SIG-M5 (cell line): ENCODE measurements at places on chromosomes 5 and 9.

- DNase-seq: no peak
Measured at GRCh38 chr5:143066556-143067281, 296.5 kb downstream of the ARHGAP26 start.

GRCh38 chr5:137215780-137216179, 283.3 kb downstream of the SPOCK1 start:
- no peak for DNase-seq

DNA sequence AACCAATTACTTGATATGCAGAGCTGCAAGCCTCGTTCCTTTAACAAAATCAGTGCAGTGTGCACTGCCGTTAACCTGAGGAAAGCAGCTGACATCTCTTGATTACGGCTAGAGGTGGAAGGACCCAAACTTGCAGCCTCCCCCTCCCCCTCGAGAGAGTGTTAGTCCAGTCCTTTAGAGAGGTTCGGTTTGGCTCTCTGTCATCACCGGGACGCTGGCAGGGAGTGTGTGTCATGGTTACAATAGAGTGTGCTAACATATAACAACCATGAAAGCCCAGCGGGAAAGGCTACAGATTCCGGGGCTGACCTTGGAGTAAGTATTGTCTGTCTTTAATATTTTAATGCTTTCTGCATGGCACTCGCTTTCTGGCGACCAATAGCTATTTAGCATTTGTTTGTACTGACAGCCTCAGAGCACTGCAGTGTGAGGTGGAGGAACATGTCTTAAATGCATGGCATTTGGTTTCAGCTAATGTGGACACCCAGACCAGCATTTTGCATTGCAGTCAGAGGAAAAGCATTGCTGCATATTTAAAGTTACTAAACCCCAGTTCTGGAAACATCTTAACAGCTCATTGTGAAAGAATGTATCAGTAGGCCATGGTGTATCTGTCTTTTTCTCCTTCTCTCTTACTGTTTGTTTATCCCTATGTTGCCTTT, 237.5 kb downstream of the CD180 start:
- DNase-seq: no peak

GRCh38 chr9:35110327-35110761, 5.3 kb downstream of the ATOSB start:
- DNase-seq: no peak

- no peak for DNase-seq
Measured at GRCh38 chr5:41794471-41794870, 75.8 kb downstream of the OXCT1 start.

DNA sequence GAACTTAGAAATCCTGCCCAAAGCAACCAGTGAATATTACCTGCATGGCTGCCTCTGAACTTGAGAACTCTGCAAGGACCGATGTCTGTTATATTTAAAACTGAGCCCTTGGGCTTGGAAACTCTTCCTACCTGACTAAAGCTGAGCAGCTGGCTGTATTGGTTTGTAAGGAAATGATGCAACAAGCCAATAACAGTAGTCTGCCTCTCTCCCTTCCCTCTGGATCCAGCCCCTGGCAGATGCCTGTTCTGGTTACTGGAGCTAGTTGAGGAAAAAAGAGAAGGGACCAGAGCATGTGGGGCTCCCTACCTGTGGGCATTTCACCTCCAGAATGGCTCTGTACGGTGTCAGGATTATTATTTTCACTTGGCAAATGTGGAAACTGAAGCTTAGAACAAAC, 34.7 kb downstream of the SH3RF2 start:
- DNase-seq: no peak

DNA sequence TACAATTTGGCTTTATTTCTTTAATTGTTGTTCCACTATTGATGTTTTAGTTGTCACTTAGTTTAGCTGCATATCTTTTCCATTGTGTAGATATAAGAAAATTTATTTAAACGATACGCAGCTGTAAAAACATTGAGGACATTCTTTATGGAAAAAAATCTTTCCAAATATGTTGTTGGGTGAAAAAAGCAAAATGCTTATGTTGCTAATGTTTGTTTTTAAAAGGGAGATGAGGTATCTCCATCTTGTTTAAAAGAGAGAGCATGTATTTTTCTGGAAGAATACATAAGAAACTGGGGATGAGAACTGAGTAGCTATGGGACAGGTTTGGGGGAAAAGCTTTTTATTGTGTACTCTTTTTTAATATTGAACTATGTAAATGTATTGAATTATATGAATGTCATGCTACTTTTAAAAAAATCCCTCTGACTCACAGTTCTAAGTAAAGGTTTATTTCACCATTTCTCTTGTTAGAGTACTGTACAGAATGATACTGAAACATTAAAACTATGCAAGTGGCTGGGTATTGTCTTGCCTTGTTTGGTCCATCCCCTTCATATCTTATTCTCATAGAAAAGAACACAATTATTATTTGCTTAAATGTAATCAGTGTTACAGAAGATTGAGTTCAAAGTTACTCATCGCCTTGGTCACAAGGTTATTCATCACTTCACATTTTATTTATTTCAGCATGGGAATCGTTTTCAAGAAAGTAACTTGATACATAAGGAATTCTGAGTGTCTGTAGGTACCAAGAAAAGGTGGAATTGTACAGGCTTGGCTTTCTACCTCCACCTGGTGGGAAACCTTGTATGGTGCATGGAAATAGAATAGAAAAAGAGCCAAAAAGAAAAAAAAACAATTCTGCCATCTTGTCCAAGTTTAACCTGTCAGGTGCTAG, 85.8 kb downstream of the RIC1 start:
- DNase-seq: no peak

GRCh38 chr5:170444181-170444580, 55.0 kb upstream of the KCNMB1 start:
- no peak for DNase-seq

GRCh38 chr9:125983681-125984080, 236.5 kb downstream of the PBX3 start:
- DNase-seq: no peak

GRCh38 chr9:106859957-106860720, 2.8 kb upstream of the ZNF462 start:
- no peak for DNase-seq

DNA sequence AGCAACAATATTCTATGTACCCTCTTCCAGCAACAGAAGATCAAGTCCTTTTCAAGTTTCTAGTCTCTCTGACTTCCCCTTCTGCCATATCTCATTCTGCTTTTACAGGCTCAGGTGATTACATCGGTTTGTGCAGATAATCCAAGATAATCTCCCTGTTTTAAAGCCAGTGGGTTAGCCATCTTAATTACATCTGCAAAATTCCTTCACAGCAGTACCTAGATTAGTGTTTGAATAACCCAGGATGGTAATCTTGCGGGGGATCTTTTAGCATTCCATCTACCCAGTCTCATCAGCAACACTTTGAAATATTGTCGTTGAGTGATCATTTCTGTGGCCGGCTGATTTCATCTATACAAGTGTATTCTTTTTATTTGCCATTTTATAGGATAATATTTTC, 130.2 kb downstream of the GHR start:
- DNase-seq: no peak

DNA sequence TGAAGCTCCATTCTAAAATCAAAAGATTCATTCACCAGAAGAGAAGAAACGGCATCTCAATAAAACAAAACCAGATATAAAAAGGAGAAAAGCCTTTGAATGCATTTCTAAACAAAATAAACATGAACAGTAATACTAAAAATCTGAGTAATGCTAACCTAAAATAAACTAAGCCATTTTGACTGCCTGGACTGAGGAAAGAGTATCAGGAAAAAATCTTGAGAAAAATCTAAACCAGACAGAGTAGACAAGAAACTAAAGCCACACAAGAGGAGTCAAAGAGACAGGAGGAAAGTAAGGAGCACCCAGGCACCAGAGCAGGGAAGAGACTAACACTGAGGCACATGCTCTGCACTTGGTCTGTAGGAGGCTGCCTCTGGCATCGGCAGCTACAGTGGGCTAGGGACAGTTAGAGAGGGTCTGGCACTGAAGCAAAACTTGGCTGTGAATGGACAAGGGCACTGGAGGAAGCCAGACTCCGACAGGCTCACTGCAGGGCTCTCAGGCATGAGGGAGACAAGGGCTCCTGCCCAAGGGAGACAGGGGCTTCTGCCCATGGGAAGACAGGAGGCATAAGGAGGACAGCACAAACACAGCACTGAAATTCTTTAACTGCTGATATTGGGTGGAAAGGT, 50.2 kb downstream of the DROSHA start:
- DNase-seq: no peak

GRCh38 chr5:172451771-172452197, 2.5 kb downstream of the SH3PXD2B start:
- no peak for DNase-seq

DNA sequence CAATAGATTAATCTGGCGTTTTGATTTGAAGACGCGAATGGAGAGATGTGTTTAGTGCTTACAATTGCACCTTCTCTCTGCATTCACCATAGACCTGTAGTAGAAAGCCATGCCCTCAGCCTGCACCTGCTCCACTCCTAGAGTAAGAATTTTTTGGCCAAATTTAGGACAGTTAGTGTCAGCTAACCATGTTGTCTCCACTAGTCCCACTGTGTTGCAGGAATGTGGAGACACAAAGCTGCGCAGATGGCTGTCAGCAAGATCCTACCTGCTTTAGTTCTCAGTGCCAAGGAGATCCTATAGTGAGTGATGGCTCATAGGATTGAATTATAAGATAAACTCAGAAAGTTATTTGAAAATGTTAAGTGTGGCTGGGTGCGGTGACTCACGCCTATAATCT, 35.1 kb upstream of the ABCA1 start:
- no peak for DNase-seq

- no peak for DNase-seq
Measured at GRCh38 chr9:15010581-15010980, 100.4 kb upstream of the FREM1 start.

DNA sequence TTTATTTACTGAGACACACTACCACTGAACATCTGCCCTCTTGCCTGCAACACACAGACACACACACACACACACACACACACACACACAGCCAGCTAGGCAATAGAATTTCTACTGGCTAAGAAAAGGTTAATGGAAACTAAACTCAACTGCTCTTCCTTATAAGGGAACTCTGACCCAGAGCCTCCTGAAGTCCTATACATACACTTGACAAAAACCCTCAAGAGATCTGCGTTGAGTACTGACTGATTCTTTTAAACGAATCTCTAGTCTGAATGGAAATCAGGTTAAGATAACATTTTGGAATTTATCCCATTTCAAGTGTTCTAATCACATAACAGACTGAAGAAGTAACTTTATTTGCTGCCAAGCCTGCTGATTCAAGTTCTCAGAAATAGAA, 25.9 kb upstream of the TRPM3 start:
- no peak for DNase-seq

DNA sequence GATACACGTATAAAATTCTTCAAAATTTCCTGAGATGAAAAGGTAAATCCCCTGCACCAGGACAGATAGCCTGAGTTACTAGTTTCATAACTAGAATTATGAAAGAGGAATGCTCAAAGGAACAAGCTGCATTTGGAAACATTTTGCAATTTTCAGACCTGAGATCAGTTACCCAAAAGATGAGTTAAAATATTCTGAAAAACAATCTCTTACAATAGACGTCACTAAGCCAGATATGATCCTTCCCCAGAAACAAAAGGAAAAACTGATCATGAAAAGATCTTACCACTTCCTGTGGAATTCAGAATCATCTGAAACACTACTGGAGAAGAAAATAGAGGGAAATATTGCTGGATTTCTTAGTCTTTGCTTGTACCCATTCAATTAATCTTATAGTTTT, 204.7 kb downstream of the ARRDC3 start:
- no peak for DNase-seq
